ENCODE measurements at places on chromosomes 7 and 10. TPM values are rescaled to one million over a fixed set of nuclear protein-coding genes. Genes with fewer than 3 reads are reported as not detected.

- no peak for DNase-seq
Measured at GRCh38 chr10:118948786-118949185, 80.7 kb upstream of the NANOS1 start.

DNA sequence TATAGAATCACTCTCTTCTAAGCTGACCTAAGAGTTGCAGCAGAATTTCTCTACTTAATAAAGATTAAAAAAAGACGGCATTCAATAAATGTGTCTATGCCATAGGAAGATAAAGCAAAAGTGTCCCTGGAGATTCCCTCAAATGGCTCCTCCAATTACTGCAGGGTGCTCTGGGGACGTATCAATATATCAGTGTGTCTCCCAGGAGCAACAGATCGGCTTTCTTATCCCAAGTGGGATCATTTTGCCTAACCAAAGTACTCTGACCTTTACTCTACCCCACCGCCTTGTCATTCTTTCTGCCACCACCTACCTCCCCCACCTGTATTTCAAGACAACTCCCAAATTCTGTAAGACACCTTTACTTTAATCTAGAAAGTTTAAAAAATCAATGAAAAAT lies 202.0 kb upstream of the SEMA3C start:
- no peak for DNase-seq

DNA sequence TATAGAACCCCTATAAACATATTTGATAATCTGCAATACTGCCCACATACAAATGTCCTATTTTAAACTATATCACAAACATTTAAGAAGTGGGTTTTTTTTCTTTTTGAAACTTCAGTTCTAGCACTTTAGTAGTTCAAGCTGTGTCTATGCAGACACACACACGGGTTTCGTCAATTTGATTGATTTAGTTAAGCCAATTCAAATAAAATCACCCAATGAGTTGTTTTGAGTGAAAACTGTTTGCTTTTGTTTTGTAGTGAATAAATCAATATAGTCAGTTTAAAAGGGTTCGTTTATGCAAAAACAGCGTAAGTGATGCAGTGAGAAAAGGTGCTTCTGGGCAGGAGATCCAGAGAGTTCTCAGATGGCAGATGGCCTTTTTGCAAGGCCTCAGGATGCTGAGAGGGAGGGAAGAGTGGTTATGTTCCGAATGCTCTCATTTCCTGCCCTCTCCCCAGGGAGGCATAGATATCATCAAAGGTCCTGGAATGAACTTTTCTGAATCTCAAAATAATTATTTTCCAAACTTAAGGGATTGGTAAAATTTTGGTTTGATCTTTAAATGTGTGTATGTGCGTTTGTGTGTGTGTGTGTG lies 102.7 kb downstream of the AGMO start:
- no peak for DNase-seq

GRCh38 chr7:27269455-27269854 lies 26.9 kb downstream of the EVX1 start:
- DNase-seq, result no peak

DNA sequence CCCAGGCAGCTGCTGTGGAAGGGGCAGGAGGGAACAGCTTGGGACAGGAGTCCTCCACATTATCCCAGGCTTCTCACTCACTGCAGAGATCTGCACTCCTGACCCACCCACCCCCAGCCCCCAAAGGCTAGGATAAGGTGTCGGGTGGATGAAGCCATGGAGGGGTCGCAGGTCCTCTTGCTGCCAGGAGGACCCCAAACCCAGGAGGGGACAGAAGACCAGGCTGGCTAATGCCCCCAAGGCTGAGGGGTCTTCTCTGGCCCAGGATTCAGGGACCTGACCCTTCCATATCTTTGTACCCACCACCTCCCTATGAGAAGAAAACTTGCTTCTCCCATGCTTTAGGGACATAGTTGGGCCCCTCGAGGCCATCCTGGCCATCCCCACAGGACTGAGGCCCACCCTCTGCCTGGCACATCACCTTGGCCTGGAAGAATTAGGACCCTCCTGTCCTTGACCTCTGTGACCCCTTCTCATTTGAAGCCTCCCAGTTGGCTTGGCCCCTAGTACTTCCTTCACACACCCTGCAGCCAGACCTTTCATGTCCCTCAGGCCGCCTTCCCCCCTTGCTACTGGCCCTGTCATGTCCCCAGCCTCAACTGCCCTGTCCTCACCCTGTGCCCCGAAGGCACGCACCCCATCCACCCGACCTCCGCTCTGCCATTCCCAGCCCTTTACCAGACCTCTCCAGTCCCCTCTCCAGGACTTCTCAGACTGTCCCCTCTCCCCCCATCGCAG lies 21.6 kb downstream of the KCNH2 start:
- no peak for DNase-seq

GRCh38 chr10:62726142-62726541 lies 78.4 kb upstream of the ADO start:
- DNase-seq, result no peak

DNA sequence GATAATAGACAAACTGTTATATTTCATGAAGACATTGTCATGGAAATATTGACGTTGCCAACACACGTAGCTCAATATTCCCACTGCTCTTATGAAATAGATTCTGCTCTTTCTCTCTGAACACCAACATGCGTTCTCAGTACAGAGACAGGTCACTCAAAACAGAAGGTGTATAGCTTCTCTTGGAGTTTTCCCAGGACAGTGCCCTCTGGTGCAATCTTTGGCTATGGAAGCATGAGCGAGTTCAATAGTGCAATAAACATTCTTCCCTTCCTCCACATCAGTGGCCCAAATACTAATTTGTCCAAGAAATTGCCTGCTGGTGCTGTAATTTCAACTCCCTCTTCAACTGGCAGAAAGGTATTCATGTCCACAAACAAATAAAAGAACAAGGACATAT lies 145.3 kb downstream of the MAGI2 start:
- DNase-seq, result no peak

DNA sequence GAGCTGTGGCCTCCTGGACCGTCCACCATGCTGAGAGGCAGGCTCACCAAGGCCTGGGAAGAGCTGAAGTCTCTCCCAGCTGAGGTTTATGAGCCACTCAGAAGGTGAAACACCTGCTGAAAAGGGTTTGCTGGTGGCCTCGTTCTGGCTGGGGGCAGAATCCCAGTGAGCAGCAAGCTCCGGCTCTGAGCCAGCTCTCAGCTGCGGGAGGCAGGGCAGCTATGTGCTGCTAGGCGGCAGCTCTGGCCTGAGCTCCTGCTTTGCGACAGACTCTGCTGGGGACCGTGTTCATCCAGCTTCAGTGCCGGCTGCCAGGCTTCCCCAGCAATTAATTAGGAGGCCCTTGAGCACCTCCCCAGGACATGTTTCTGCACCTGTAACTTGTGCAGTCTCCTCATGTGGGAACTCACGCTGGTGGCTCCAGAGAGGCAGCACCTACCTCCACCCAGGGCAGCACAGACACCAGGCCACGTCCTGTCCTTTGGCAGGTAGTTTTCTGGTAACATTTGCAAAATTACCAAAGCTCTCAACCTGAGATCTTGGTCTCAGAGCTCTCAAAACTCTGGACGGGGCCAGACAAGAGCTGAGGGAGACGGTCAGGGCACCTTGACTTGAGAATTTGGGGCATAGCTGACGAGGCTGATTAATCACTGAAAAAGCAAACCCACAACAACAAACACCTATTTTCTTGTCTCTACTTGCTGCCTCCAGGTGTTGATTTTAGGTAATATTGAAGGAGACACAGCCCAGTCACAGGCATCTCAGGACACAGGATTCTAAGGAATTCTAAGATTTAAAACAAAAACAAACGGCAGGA lies 185.0 kb downstream of the TCERG1L start:
- DNase-seq, result no peak

GRCh38 chr7:27193335-27194001 lies 6.4 kb downstream of the HOXA13 start:
- no peak for DNase-seq

GRCh38 chr7:121019018-121019417 lies 30.5 kb downstream of the CPED1 start:
- DNase-seq, result no peak

DNA sequence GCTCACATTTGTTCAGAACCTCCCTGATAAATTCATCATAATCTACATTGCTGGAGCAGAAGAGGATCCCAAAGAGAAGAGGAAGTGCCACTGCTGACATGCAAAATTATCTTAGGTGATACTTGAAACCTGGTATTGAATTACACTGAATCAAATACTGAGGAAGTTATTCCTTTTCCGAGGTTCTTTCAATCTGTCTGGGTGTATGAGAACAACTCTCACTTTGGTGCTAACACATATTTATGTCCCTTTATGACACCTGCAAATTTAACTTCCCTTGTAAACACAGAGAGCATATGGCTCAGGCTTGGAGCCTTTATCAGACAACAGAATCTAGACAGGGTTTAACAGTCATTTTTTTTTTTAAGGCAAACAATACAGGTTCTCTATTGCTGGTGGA lies 131.4 kb downstream of the SRPK2 start:
- DNase-seq, result no peak

GRCh38 chr7:7054252-7054830 lies 128.0 kb upstream of the C1GALT1 start:
- DNase-seq, result no peak

Gene SPDYE8
- total RNA-seq, result not detected

Gene FAM241B
- 9.2 TPM for total RNA-seq

Gene LIPM
- total RNA-seq, result not detected

Gene ELMO1
- 149 TPM for total RNA-seq

Gene EXOSC1
- total RNA-seq, result 46.8 TPM

Gene COMMD3
- 57.2 TPM for total RNA-seq

Gene PRPS1L1
- total RNA-seq, result not detected

Gene DNMBP
- 4.4 TPM for total RNA-seq
